BE2C (cell line): ENCODE measurements at places on chromosomes 1 and 21.

DNA sequence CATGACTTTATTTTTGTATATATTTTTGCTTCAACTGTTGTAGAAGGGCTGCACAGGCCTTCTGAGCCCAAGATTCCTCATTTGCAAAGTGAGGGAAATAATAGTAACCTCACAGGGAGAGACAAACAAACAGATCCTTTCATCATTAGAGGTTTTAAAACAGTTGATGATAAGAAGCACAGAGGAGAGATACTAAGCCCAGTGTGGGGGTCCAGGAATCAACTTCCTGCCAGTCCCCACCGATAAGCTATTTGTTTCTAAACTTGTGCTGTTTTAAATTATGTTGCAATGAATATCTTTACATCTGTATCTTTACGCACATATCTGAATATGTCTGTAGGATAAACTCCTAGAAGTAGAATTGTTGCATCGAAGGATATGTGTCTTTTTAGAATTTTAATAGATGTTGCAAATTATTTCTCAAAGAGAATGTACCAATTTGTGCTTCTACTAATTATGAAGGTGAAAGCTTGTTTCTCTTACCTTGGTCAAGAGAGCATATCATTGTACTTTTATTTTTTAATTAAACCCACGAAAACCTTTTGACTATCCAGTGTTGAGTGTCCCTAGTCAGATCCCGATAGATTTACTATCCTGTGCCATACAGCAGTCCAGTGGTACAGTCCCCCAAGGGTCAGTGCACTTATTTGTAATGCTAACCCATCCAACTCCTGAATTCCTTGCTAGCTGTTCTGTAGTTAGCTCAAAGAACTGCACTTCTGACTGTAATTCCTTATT is 10.8 kb downstream of the FCRLB start:
- no peak for DNase-seq

DNA sequence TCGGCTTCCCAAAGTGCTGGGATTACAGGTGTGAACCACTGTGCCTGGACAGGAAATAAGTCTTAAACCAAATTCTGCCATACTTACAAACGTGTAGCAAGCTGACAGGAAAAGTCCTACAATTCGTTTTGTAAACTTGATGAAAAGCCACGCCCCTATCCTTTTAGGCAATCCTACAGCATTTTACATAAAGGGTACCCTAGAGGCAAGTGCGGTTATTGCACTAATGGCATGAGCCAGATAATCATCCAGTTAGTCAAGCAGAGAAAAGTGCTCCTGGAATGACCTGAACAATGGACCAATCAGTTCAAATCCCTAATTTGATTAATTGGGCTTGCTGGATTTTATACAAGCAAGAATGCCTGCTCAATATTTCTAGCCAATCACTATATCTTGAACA is 338.2 kb downstream of the KIF26B start:
- DNase-seq = peak; percentile 75

GRCh38 chr21:29233611-29234540 is 64.8 kb upstream of the BACH1 start:
- no peak for DNase-seq

GRCh38 chr1:175808573-175808972 is 65.2 kb upstream of the TNR start:
- no peak for DNase-seq

- DNase-seq = no peak
These were observed 982.3 kb downstream of the ADGRL2 start for GRCh38 chr1:82783044-82783443.

DNA sequence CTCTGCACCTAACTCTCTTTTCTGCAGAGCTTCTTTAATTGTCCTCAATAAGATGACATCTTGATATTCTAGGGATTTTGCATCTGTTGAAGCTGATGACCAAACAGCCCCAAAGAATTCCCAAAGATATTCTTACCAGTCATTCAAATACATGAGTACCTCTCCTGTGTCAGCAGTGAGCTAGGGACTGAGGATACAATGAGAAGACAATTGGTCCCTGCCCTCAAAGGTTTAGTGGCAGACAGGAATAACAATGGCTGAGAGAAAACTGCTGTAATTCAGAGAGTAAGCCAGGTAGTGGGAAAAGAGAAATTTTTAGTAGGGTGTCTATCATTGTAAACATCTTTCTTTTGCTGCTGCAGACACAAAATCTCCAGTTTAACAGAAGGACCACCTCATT is 5.9 kb downstream of the MCOLN3 start:
- DNase-seq = no peak

GRCh38 chr1:151612501-151613281 is 841 bp downstream of the SNX27 start:
- peak; percentile 38 for DNase-seq

GRCh38 chr1:157490467-157491165 is 61.7 kb downstream of the FCRL5 start:
- DNase-seq = peak; percentile 76

- no peak for DNase-seq
These were observed 248.6 kb downstream of the TBX15 start for GRCh38 chr1:118739501-118739900.

DNA sequence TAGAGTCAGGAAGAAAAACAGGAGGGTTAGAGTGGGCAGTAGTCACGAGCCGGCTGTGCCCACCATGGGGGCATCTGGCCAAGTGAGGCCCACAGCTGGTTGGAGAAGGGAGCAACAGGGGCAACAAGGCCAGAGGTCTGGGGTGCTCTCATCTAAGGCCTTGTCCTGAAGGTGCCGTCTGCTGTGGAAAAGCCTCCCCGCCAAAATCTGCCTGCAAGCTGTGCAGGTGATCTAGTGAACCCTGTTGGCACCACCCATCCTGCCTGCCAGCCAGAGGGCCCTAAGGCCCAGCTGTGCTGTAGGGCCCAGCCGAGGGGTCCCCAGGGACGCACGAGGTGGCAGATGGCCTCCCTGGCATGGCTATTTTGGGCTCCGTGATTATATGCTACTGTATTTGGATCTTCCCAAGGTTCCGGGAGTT is 51.3 kb downstream of the LGR6 start:
- DNase-seq = no peak

GRCh38 chr1:33039840-33040239 is 3.2 kb upstream of the AK2 start:
- DNase-seq = no peak

DNA sequence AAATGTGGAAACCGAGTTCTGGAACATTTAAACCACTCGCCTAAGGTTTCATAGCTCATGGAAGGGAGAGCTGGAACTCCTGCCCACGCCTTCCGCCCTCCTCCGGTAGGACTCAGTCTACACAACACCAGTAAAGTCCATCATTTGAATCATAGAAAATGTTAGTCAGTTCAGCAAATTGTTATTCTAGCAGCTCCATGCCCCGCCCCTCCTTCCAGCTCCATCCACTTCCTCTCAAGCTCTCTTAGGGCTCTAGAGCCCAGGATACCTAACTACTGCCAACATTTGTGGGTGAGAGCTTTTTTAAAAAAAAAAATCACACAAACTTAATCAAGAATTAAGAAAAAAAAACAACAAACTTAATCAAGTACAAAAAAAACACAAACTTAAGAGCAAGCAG is 121.8 kb downstream of the TBX15 start:
- DNase-seq = no peak

GRCh38 chr1:198919667-198920398 is 281.0 kb downstream of the PTPRC start:
- DNase-seq = no peak
